ENCODE measurements at places on chromosomes 13 and 19.
A peak's percentile ranks its signal among the peaks of the same experiment; 100 is the strongest.

DNA sequence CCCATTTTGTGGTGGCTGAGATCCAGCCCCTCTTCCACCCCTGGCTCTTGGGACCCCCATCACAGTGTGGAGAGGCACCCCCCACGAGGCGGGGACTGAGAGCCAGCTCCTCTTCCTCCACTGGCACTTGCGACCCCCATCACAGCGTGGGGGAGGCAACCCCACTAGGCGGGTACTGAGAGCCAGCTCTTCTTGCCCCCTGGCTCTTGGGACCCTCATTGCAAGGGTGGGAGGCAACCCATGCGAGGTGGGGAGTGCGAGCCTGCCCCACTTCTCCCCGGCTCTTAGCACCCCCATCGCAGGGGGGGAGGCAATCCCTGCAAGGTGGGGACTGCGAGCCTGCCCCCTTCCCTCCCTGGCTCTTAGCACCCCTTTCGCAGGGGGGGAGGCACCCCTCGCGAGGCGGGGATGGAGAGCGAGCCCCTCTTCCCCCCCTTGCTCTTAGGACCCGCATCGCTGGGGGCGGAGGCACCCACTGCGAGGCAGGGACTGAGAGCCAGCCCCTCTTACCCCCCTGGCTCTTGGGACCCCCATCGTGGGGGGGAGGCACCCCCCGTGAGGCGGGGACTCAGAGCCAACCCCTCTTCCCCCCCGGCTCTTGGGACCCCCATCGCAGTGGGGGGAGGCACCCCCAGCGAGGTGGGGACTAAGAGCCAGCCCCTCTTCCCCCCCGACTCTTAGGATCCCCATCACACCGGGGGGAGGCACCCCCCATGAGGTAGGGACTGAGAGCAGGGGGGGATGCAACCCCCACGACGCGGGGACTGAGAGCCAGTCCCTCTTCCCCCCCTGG is 364.6 kb upstream of the SPRY2 start:
- DNase-seq, result no peak

- no peak for DNase-seq
Observed at GRCh38 chr13:72652681-72653080, 74.7 kb downstream of the MZT1 start.

DNA sequence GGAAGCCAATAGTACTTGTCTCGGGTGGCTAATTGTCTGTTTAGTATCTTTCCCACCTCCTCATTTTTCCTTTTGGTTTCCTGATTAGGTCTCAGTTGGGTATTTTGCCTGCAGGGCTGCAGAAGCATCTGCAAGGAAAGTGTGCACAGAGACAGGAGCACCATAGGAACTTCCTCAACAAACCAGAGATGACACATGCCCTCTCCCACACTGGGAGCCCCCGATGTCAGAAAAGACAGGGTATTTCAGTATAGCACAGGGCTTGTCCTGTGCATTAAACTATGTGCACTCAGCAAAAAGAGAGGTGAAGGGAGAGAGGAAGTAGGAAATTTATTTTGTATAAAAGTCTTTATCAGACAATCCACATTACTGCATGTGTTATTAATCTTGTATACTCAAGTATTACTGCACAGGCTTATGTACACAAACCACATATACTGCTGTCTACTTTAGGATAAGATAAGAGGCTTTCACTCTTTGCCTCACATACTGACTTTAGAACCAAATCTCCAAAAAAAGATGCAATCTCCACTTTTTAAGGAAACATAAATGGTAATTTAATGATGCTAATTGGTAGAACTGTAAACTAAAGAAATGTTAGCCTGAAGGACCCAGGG is 501.0 kb downstream of the FOXO1 start:
- no peak for DNase-seq

DNA sequence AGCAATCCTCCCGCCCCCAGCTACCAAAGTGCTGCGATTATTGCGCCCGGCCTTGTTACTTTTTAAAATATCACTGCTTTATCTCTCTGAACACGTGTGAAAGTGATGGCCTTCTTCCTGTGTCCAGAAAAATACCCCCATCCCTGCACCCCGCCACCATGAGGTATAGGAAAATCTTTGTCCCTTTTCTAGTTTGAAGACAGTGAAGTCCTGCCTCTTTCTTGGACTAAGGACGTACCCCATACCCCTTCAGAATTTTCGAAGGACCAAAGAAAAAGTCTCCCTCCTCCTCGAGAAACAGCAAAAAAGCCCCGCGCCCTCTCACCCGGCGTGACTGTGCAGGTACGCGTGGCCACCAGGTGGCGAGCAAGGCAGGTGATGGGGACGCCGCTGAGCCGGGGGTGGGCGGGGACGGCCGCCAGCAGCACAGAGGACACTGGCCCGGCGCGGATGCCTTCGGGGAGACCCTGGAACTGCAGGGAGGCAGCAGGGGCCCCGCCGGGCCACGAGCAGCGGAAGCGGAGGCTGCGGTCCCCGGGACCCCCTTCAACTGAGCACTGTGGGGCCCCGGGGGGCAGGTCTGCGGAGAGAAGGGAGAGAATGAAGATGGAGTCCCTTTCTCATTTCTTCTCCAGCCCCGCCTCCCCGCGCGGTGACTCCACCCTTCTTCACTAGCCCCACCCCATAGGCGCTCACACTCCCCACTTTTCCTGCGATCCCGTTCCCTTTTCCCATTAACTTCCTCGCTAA is 3.2 kb downstream of the VSIG10L start:
- peak; percentile 89 for DNase-seq

DNA sequence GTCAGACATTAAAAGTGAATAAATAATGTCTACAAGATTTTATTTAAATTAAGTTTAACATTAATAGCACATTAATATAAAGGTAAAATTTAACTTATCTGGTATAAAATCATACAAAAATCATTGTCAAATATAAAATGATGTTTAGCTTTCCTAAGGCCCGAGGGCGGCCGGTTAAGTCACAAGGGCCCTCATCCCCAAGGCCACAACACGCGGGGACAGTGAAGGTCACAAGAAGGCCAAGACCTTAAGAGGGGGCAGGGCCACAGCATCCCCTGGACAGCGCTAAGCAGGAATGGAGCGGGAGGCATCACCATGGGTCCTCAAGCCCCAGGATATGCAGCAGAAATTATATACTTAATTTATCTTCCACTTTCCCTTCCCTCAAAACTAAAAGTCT is 62.7 kb upstream of the ZNF85 start:
- no peak for DNase-seq

- DNase-seq, result no peak
Observed at GRCh38 chr19:7494416-7495098, 5.7 kb upstream of the PEX11G start.

DNA sequence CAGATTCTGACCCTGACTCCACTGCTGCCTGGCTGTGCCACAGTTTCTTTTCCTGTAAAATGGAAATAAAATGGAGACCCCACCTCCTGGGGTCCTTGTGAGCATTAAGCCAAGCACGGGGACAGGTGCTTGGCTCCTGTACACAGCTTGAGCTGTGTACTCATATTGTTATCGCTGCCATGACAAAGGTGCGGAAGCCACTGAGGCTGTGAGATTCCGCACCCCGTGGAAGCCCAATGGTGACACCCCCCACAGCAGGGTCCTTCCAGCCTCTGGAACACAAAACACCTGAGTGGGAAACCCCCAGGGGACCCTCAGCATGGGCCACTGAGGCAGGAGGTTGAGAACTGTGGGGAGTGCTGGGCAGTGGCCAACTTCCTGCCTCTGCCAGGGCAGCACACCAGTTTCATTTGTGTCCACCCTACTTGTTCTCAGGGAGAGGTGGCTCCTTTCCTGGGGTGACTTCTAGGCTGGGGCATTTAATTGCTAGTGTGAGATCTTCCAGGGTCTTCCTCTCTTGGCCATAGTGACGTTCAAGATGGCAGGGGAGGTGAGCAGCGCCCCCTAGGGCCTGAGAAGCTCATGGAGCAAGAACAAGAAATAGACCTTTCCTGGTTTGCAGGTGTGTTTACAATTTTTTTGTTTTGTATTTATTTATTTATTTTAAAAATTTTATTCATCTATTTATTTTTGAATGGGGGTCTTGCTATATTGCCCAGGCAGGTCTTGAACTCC is 5.4 kb upstream of the JSRP1 start:
- no peak for DNase-seq

Data from HuH-7 (cell line).